ENCODE measurements at places on chromosomes 7 and 10.

DNA sequence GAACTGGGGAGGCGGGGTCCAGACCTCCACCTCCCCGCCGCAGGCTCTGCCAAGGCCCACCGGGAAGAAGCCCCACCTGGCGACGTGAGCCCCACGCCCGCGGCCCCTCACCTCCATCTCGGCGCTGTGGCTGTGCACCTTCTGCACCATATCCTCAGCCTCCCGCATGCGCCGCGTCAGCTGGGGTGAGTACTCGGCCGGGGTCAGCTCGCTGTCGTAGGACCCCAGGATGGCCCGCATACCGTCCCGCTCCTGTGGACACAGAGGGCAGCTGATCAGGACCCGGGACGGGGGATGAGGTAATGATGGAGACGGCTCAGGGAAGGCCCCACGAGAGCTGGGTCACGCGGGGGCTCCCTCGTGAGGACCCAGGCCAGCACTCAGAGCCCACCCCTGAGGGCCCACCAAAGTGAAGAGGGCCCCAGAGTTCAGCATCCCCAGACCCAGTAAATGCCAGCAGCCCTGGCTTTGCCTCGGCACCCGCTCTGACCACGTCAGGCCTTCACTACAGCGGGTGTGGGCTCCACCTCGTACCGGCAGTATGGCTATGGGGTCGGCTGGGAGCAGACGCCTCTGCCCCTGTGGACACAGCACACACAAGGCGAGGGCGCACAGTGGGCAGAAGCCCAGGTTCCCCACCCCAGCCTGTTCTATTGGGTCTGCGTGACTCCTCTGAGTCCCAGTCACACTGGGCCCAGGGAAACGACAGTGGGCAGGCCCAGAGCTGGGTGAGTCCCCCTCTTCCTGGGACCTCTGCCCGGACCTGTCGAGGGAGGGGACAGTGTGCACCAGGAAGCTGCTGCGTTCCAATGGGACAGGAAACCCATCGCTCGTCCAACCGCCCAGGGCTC lies 218.1 kb downstream of the MAD1L1 start:
- no peak for DNase-seq

DNA sequence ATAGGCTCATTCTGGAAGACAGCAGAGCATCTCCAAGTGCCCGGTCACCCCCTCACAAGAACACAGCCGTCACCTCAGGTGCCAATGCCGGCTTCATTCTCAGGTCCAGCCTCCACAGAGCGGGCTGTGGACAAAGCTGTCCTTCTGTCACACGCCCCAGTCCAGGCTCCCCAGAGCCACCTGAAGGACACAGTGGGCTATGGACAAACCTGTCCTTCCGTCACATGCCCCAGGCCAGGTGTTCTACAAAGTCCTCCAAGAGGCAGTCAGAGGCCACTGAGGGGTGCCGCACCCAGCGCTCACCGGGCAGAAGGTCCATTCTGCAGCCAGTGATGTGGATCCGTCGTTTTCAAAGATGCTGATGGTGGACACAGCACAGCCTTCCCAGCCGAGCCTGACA lies 173.2 kb upstream of the PPP2R2D start:
- DNase-seq = no peak

DNA sequence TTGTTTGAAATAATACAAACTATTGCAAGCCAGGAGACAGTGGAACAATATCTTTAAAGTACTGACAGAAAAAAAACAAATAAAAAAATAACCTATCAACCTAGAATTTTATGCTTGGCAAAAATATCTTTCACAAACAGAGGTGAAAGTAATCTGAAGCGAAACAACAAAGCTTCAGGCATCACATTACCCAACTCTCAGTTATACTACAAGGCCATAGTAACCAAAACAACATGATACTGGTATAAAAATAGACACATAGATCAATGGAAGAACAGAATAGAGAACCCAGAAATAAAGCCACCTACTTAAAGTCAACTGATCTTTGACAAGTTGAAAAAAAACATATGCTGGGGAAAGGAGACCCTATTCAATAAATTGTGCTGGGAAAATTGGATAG lies 26.5 kb upstream of the HECW1 start:
- no peak for DNase-seq

- no peak for DNase-seq
Observed at GRCh38 chr7:1638215-1638661, 31.8 kb upstream of the ELFN1 start.

- no peak for DNase-seq
Observed at GRCh38 chr7:1725766-1726630, 55.9 kb downstream of the ELFN1 start.

DNA sequence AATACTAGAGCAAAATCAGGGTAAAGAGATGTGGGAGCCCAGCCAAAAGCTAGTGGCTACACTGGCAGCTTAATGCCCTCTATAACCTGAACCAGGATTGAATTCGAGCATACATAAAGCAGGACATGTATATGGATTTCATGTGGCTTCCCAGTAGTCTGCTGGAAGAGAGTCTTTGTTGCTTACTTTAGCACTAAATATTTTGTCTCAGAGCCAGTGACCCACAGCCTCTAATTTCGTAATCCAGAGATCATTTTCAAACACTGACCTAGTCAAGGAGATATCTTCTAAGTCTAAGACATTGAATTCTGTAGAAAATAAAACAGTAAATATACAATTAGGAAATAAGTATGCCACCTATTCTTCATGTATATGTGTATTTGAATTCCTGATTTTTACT lies 64.2 kb upstream of the GNAI1 start:
- no peak for DNase-seq

DNA sequence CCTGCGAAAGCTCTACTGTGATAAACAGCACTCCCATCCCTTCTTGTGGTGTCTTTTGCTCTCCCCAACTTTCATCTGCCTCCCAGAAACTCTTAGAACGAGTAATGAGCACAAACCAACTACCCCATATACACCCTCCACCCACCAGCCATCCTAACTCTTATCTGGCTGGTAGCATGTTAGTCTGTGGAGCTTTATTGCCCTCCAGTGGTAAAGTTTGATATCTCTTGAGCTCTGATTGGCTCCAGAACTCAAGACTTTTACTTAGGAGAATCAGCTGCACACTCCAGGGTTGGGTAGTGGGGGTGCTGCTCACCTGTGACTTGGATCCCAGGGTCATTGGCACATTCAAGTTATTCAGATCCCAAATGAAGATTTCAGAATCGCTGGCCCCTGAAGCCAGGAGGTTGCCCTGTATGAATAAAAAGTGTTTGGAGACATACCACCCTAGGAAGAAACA lies 10.9 kb downstream of the SEC31B start:
- DNase-seq = no peak

- DNase-seq = no peak
Observed at GRCh38 chr10:72733989-72734388, 42.0 kb downstream of the MCU start.
